ENCODE measurements at places on chromosomes 7 and 10. TPM values are rescaled to one million over a fixed set of nuclear protein-coding genes. Genes with fewer than 3 reads are reported as not detected.

The CCNJ gene
- total RNA-seq = 9.1 TPM

The IGFBP1 gene
- 0.28 TPM for total RNA-seq

DNA sequence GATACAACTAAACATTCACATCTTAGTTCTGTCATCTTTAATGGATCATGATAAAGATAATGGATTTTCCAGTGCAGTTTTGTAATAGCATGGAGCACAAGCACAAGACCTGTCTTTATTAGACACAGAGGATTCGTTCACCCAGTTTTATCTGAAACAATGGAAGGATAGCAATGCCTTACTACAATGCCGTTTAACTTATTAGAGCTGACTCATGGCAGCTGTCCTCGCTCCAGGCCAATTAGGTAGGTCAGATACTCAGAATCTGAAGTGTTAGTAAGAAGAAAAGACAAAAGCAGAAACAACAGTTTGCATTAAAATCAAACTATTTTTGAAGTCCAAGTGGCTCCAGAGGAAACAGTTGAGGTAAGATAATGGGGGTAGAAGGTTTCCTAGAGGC lies 12.8 kb downstream of the OR13A1 start:
- no peak for DNase-seq

The PRSS37 gene
- not detected for total RNA-seq

The CAV1 gene
- 0.48 TPM for total RNA-seq

The TRIL gene
- not detected for total RNA-seq

GRCh38 chr7:70416986-70417655 lies 714.8 kb upstream of the GALNT17 start:
- no peak for DNase-seq

The CPA2 gene
- 0.87 TPM for total RNA-seq

DNA sequence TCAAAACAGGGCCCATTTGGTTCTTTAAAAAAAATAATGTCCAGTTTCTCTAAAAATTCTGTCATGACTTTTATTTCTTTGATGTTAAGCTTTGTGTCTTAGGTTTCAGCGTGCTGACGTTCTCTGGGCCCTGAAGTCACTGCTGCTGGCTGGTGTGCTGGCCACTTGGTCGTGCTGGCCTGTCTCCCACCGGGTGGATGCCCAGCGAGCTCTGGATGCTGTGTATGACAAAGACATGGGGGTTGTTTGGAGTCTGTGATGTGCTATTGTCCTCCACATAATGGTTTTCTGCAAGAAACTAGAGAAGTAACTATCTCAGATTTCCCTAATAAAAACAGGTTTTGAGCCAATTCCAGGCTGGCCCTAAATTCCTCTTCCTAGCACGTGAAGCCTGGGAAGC lies 9.5 kb upstream of the IDI2 start:
- no peak for DNase-seq

- no peak for DNase-seq
Observed at GRCh38 chr7:133863362-133864061, 263.6 kb upstream of the LRGUK start.

- DNase-seq = no peak
Observed at GRCh38 chr7:148726385-148726784, 27.7 kb downstream of the CUL1 start.

The RBM20 gene
- 0.03 TPM for total RNA-seq

- DNase-seq = peak; percentile 25
Observed at GRCh38 chr7:158975526-158976467, 119.4 kb downstream of the DYNC2I1 start.

The ECHDC3 gene
- total RNA-seq = 1.8 TPM

GRCh38 chr10:48805848-48806247 lies 121.2 kb downstream of the WDFY4 start:
- DNase-seq = no peak

DNA sequence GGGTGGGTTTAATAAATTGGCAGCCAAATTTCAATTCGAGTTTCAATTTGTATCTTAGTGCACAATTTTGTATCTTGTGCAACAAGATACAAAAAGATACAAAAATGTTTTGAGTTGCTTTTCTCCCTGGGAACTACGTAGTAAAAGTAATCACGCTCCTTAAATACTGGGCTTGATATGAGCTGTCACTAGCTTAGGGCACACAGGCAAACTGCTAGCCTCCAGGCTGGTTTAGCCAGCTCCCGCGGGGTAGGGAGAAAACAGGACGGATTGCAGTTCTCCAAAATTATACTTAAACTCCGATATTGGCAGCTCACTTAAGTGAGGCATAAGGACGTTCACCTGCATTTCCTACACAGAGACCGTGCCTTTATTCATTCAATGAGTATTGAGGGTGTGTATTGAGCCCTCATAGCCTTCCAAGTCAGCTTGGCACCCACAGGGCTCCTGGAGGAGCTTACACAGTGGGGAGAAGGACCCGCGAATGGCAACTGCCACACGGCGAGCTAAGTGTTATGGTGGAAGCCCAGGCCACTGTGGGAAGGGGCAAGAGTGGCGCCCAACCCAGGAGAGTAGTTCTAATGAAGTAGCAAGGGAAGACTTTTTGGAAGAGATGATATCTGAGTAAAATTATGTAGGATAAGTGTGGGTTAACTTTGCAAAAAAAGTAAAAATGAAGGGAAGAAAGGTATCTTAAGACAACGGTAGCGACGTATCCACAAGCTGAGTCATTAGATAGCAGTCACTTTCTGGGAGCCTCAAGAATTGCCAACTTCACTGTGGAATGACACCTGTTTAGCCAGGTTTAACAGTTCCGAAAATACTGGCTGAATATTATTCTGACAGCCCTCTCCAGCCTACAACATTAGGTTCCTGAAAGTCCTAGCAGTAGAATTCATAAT lies 1.6 kb upstream of the EPC1 start:
- DNase-seq = no peak

The CCDC7 gene
- 9.5 TPM for total RNA-seq

DNA sequence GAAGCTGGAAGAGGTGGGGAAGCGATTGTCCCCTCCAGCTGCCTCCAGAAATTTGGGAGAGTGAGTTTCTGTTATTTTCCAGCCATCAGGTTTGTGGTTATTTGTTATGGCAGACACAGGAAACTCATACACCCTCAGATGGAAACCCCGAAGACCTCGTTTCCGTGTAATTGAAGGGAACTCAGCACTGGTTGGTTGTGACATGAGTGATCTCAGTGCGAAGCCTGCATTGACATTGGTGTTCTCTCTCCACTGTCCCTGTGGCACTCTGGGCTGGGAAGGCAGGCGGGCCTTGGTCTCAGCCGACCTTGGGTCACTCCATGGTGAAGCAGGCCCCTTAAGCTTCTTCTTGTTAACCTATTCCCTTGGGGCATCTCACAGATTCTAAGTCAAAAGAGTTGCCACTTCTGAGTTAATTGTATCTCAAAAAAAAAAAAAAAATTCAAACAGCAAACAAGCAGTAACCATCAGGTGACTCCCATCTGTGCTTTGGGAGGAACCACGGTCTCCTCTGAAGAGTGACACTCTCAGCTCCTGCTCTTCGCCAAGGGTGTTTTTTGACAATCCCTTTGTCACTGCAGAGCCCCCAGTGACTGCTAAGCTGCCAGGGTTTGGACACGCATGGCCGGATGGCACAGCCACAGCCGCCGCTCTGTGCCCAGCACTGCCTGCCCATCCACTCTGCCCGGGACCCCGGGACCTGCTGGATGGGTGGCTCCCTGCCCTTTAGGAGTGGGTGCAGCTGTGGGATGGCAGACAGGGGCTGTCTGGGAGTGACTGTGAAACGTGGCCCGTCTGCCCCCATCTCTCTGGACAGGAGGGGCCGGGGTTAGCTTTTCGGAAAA lies 233.6 kb downstream of the PRPF18 start:
- DNase-seq = no peak

The OPN4 gene
- total RNA-seq = not detected

DNA sequence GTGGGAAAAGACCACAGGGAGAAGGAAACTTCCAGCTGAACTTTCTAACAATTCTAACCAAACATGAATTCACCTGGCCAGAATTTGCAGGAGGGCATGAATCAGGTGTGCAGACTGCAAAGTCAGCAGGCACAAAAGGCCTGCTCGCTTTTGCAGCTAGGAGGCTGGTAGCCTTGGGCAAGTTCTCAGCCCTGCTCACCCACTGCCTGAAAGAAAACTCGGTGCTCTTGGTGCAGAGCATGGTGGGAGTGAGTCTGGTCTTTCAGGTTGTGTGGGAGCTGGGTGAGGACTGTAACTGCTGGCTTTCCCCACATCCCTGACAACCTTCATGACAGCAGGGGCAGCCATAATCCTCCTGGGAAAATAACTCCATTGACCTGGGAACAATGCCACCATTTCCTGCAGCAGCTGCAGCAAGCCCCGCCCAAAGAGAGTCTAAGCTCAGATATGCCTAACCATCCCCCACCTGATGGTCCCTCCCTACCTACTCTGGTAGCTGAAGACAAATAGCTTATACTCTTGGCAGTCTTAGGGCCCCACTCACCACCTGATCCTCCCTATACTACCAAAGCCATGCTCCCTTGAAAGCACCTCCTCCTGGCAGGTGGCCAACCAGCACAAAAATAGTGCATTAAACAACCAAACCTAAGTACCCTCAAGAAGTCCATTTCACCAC lies 31.6 kb downstream of the ZNF117 start:
- DNase-seq = no peak

DNA sequence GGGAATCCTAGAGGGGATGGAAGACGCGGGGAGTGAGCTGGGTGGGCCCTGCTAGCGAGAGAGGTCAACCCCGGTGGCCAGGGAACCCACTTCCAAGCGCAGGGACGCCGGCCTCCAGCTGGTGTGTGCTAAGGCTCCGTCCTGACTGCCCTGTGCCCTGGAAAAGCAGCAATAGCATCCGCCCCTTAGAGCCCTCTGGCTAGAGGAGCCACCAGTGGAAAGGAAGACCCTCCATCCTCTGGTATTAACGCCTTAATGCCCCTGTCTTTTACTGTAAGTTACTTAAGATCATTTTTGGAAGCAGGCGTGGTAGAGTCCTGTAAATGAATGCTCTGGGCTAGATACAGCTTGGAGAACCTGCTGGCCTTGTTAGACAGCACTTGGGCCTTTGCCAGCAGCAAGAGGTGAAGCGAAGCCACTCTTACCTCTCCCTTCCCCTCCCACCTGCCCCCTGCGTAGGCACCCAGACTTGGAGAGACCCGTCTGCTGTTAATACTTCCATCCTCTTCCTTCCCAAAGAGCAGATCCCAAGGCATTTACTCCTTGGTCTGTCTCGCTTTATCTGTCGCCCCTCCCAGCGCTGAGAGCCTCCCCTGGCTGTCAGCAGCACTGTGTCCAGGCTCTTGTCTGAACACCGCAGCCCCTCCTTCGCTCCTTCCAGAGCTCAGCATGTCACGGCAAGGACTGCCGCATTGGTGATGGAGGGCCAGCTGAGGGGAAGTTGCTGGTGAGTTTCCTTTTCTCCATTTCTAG lies 4.6 kb downstream of the REPIN1 start:
- DNase-seq = no peak

Data from activated T-cell treated with anti-CD3 and anti-CD28 coated beads, Interleukin-2, amount 50 U/mL, for 4 hours (primary cell).